ENCODE measurements at places on chromosomes 1 and 21.

- ATAC-seq, result no peak
These were observed 181.4 kb downstream of the CLIC6 start for GRCh38 chr21:34850166-34850690.

- no peak for ATAC-seq
These were observed 398 bp upstream of the SLC30A10 start for GRCh38 chr1:219928791-219929118.

DNA sequence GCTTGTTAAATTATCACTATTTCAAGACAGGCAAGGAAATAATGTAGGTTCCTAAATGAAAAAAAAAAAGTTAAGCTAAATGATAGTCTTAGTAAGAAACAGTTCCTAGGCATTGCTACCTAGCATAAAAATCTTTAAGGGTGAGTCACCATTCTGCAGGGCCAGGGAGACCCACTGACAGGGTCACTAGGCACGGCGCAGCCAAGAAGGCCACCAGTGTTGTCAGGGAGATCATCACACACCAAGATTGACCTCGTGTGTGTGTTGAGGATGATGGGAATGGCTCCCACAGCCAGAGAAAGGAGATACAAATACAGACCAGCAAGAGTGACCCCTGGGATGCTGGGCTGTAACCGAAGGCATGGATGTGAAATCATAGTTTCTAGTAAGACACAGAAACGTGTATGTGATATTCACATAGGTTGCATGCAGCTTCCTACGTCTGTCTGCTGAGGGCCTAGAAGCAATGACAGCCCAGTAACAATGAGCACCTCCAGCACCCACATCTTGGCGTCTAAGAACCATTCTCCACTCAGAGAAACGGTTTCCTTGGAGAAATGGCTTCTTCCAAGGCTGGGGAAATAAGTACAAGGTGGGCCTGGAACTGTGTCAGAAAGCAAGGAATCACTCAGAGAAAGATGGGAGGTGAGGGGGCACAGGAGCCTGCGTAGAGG lies 29.1 kb downstream of the RIPK4 start:
- ATAC-seq, result no peak

GRCh38 chr21:34510148-34511142 lies 1.6 kb downstream of the KCNE1 start:
- ATAC-seq, result peak; percentile 51

- no peak for ATAC-seq
These were observed 25.5 kb upstream of the C1orf159 start for GRCh38 chr1:1141244-1141910.

- ATAC-seq, result no peak
These were observed 27.1 kb upstream of the RRP15 start for GRCh38 chr1:218257971-218258370.

- ATAC-seq, result no peak
These were observed 243.0 kb downstream of the PBX1 start for GRCh38 chr1:164801791-164802502.

DNA sequence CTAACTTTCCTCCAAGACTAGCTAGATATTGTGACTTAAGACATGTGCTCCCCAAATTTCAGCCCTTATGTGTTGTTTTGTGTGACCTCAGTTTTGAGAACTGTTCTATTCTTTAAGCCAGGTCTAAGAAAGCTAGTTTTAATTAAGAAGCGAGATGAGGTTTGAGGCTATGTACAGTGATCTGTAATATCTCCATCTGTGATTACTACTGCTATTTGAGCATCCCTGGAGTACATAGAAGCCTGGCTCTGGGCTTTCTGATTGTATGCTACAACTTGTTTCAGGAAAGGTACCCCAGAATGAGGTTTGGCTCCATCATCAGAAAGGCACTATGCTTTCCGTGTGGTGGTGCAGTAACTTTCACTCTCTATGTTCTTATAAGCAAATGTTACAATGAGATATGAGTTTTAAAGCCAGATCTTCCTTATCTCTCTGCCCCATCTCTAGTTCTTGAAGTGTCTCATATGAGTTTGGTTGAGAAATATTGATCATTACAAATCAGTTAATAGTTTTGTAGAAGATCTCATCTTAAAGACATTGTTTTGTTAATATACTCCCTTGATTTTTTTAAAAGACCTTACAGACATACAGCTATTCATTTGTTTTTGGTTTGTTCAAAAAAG lies 605 bp downstream of the RGS4 start:
- ATAC-seq, result no peak

- ATAC-seq, result no peak
These were observed 109.6 kb upstream of the NGF start for GRCh38 chr1:115447672-115448071.

GRCh38 chr1:150392627-150393026 lies 28.7 kb downstream of the RPRD2 start:
- no peak for ATAC-seq

- no peak for ATAC-seq
These were observed 16.1 kb downstream of the CSF1 start for GRCh38 chr1:109926662-109927300.

DNA sequence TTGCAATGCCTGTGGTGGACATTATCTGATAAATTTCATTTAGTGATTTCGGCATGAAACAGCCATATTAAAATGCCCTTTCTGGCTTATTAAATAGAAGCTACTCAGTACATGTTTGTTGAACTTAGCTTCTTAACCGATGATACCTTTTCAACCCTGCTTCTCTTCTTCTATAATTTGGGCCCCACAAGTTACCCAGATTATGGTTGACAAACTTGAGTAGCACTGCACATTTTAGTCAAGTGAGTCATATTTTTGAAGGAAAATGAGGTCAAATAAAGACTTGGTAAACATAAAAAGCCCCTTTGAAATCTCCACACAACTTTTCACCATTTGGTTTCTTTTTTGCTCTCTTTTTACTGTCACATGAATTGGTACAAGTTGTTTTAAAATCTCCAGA lies 33.8 kb downstream of the GIPC2 start:
- no peak for ATAC-seq

DNA sequence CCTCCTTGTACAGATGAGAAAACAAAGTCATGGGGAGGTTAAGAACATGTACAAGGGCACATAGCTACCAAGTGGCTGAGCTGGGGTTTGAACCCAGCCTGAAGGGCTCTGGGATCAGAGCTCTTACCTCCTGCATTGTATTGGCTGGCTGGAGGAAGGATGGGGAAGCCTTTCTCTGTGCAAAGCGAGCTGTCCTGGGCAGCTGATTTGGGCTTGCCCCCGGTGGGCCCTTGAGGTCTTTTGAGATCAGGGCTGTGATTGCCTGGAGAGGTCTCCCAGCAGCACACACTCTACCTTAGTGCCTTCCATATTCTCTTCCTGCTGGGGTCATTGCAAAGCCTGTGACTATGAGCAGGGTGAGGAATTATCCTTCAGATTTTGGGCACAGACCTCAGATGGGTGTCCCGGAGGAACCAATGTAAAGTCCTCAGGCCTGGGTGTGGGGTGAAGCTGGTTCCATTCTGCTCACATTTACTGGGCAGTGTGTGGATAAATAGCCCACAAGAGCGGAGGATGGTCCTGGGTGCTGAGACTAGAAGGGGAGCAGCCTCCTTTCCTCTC lies 53.3 kb upstream of the EPS8L3 start:
- ATAC-seq, result no peak

- ATAC-seq, result no peak
These were observed 2.4 kb upstream of the SORT1 start for GRCh38 chr1:109400035-109400655.

- peak; percentile 30 for ATAC-seq
These were observed 773 bp downstream of the IFNGR2 start for GRCh38 chr21:33403786-33404585.

GRCh38 chr1:34276606-34277005 lies 99.9 kb downstream of the C1orf94 start:
- ATAC-seq, result no peak

DNA sequence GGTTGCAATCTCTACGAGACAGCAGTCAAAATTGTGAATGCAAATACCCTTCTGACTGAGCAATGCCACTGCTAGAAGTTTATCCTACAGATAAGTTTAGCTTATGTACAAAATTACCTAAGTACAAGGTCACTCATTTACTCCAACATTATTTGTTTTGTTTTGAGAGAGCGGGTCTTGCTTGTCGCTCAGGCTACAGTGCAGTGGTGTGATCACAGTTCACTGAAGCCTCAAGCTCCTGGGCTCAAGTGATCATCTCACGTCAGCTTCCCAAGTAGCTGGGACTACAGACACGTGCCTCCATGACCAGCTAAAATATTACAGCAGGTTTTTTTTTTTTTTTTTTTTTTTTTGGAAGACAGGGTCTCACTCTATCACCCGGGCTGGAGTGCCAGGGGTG lies 15.4 kb downstream of the RBM34 start:
- ATAC-seq, result no peak

- no peak for ATAC-seq
These were observed 8.8 kb upstream of the COG2 start for GRCh38 chr1:230633469-230633868.

- peak; percentile 33 for ATAC-seq
These were observed 81.0 kb downstream of the PDE9A start for GRCh38 chr21:42734323-42734971.

GRCh38 chr1:70134148-70134547 lies 71.2 kb downstream of the LRRC40 start:
- ATAC-seq, result no peak

GRCh38 chr1:24768873-24769605 lies 23.8 kb downstream of the CLIC4 start:
- no peak for ATAC-seq

- no peak for ATAC-seq
These were observed 2.9 kb downstream of the TENT5C start for GRCh38 chr1:117608758-117609157.

GRCh38 chr1:150807249-150808023 lies 624 bp downstream of the CTSK start:
- ATAC-seq, result no peak

DNA sequence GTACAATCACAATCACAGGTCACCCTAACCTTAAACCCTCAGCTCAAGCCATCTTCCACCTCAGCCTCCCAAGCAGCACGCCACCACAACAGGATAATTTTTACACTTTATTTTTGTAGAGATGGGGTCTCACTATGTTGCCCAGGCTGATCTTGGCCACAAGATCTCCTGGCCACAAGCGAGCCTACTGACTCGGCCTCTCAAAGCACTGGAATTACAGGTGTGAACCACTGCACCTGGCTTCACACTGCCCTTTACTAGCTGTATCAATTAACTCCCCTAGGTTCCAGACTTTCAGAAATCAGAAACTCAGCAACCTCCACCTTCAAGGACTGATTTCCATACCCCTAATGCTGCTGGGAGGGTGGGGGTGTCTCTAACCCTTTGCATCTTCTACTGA lies 37.0 kb downstream of the NUP133 start:
- ATAC-seq, result no peak

- ATAC-seq, result no peak
These were observed 49.6 kb downstream of the HSF2BP start for GRCh38 chr21:43609501-43610340.

GRCh38 chr1:17161137-17161740 lies 42.0 kb upstream of the PADI2 start:
- no peak for ATAC-seq

DNA sequence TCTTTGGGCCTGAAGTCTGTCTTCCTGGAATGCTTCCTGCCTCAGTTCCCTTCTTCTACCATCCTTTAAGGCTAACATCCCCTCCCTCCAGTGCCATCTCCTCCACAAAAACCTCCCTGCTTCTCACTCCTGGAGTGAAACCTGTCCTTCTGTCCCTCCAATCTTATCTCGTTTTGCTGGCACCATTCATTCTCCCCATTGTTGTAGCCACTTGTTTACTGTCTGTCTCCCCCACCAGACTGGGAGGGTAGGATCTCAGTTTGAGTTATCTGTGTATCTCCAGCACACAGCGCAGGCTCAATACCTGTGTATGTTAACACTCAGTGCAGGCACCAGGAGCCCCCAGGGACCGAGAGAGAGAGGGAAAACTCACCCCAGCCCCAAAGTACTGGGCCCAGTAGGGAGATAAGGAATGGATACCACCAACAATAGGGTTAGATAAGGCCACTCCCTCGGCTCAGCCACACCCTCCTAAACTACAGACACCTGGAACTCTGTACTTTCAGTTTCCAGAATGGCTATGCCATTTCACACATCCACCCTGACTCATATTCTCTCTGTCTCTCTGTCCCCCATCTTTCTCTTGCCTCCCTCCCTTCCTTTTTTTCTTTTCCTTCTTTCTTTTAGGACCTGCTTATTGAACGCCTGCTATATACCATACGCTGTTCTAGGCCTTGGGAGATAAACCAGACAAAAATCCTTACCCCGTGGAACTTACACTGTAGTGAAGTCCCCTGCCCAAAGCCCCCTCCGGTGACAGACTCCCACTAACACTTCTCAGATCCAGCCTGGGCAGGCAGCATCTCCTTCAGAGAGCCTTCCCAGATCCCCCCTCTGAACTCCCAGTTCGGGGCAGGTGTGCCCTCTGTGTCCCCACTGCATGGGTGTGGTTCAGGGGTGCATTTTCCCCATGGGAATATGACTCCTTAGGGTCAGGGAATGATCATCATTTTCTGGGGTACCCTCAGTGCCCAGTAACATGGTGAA lies 3.3 kb upstream of the SSBP3 start:
- peak; percentile 46 for ATAC-seq

DNA sequence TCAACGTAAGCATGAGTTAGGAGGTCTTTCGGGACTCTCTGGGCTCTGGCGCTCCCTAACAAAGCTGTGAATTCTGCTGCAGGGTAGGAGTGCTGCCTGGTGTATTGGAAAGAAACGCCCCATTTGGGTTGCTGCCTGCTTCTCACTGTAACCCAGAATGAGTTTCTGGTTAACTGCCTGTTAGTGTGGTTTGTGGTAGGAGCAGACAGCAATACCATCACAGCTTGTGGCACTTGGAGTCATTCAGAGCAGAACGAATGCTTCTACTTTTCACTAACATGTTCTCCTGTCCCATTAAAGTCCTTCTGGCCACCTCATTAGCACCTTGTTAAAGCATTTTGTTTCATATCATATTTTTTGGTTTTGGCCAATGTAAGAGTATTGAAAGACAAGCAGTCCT lies 18.1 kb downstream of the MAP3K7CL start:
- ATAC-seq, result no peak

DNA sequence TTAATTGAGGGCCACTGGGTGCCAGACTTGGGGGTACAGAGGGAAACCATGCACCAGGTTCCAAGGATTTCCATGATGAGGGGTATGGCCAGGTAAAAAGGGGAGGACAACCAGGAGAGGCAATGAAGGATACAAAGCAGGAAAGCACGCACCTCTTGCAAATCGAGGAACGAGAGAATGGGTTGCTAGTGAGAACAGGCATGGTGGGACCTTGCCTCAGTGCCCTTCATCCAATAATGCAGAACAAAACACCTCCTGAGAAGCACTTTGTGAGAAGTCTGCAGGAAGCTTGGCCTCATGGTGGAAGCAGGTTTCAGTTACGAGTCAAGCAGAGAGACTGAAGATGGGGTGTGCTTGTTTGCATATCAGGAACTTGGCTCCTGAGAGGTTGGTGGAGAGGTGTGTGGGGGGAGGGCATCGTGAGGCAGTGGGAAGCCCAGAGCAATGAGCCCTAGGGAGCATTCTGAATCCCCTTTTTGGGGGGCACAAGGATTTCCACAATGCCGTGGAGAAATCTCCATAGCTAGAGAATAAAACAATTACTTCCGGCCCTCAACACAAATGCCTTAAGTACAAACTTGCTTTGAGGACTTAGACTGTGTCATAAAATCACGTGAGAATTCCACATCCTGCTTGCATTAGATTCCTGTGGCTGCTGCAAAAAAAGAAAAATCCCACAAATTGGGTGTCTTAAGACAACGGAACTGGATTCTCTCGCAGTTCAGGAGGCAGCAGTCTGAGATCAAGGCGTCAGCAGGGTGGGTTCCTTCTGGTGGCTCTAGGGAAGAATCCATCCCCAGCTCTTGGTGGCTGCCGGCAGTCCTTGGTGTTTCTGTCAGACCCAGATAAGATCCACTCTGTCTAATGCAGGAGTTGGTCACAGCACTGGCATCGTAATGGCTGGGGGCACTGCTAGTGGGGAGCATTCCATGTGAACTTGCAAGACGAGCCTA lies 54.9 kb upstream of the BACE2 start:
- ATAC-seq, result no peak

All from activated CD4-positive, CD25-positive, alpha-beta regulatory T cell treated with anti-CD3 and anti-CD28 coated beads, Interleukin-2, amount 50 U/mL, for 24 hours (primary cell).